Large intestine (tissue), 12 donors: ENCODE measurements at places on chromosomes 13 and 19. TPM values are rescaled to one million over a fixed set of nuclear protein-coding genes. Genes with fewer than 3 reads are reported as not detected.

GRCh38 chr13:35704331-35704730 lies 227.8 kb upstream of the MAB21L1 start:
- DNase-seq, result no peak

GRCh38 chr19:49343123-49343522 lies 7.9 kb downstream of the CD37 start:
- DNase-seq, result no peak

DNA sequence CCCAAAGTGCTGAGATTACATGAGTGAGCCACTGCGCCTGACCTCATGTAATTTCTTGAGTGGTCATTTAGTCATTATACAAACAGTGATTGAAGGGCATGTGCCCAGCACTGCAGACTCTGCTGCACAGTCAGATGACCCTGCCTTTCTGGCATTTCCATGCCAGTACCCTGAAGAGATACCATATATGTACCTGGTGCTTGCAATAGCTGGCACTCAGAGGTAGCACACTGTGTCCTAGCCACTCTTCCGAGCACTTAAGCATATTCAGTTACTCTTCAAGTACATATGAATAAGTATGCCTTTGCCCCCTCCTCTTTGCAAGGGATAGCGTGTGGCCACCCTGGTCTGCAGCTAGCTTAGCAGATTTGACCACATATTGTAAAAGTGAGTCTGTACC lies 15.5 kb downstream of the STX10 start:
- no peak for DNase-seq

DNA sequence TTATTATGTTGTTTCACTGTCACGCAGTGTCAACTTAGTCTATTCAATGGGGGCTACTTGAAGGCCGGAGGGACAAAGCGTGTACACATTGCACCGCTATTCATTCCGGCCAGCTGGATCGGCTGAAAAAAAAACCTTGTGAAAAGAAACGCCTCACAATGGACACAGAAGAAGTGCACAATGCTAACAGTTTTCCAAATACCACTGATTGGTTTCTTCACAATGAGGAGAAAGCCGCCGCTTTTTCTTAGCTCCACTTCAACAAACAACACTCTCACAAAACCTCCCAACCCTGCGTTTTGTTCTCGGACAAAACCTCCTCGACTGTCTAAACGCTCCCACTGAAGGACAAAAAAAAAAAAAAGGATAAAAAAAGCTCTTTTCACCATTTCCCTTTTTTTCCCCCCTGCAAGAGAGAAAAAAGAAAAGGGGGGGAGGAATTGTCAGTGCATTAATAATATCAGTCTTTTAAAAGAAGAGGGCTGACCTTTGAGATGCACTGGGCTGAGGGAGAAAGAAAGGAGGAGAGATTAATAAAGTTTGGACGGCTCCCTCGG lies 5.4 kb downstream of the SOX21 start:
- DNase-seq, result no peak

DNA sequence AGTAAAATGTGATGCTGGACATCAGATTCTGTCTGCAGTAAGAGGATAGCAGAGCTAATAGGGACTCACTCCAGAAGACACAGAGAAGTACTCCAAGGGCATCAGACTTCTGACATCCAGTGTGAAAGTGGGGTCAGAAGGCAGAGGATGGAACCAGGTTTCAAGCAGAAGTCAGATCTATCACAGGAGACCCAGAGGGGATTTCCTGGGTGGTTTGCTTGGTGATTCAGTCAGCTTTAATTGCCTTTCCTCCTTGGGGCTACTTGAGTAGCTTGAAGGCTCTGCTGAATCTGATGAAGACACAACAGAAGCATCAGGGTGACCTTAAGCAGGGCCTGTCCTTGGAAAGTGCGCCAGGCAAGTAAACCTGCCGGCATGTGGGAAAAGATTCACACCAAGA lies 300.6 kb downstream of the COG6 start:
- no peak for DNase-seq

DNA sequence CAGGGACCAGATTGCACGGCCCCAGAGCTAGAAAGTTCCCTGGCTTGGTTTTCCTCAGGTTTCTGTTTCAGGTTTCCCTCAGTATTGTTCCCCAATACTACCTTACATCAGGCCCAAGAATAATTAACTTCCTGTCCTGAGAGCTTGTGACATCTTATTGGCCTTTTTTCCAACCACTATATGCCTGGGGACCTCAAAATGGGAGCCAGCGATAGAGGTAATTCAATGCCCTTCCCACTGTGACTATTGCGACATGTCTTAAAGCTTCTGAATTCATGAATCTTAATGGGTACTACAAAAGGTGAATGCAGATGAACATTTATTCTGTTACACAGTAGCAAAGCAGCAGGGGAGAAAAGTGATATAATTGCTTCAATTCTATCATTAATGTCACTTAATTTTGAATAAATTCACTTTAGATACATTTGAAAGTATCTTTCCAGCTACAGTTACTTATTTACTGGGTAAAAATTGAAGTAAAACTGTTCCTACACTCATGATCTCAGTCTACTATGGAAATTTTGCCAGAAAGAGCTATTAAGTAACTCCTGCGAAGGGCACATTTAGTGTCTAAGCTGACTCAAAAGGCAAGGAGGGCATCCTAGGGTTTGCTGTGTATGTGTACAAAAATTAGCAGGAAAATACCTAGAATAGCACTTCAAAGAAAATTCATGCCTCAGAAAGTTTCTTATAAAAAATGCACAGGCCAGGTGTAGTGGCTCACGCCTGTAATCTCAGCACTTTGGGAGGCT lies 4.1 kb downstream of the CRYL1 start:
- DNase-seq, result no peak

DNA sequence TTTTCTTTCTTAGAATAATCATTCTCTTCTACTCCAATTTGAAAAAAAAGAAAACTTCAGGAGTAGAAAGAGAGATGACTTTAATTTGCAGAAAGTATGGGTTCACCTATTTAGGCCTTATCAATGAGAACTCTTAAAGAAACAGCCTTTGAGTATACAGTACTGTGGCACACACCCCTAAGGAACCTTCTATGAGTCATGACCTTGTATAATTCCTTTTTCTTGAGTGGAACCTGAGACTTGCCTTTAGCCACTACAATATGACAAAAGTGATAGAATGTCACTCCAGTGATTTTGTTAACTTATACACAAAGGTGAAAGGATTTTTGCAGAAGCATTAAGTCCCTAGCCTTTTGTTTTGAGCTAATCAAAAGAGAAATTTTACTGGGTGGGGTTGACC lies 58.7 kb downstream of the ITGBL1 start:
- DNase-seq, result no peak

DNA sequence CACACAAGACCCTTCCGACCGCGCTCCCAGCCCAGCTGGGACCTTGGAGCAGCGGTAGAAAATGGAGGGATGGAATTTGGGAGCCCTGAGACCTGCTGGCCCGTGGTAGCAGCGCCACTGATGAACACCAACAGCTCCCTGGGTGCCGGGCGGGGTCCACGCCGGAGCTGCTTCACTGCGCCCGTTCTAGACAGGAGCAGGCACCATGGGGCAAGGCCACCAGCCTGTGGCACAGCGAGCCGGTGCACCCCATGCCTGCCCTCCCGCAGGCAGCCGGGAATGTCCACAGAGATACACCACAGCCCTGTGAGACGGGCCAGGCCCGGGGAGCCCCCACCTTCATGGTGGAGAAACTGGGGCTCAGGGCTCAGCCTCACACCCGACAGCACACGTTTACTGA lies 9.9 kb upstream of the SHC2 start:
- DNase-seq, result no peak

- peak; percentile 56 for DNase-seq
These were observed 462.5 kb downstream of the KLF5 start for GRCh38 chr13:73521290-73521624.

DNA sequence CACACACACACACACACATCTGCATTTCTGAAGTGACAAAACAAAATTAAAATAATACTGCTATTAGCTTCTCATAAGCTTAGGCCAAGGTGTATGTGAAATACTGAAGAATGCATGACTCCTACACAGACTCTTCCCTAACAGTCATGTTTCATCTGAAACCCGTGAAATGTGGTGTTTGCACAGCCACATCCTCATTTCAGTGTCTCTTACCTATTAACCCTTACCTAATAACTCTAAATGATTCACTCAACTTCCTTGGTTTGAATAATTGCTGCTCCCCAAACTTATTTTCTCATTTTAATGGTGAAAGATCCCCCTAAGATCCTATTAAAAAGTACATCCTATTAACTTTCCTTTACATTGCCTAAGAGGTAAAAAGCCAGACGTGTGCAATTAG lies 117.6 kb downstream of the MIPEP start:
- DNase-seq, result no peak

DNA sequence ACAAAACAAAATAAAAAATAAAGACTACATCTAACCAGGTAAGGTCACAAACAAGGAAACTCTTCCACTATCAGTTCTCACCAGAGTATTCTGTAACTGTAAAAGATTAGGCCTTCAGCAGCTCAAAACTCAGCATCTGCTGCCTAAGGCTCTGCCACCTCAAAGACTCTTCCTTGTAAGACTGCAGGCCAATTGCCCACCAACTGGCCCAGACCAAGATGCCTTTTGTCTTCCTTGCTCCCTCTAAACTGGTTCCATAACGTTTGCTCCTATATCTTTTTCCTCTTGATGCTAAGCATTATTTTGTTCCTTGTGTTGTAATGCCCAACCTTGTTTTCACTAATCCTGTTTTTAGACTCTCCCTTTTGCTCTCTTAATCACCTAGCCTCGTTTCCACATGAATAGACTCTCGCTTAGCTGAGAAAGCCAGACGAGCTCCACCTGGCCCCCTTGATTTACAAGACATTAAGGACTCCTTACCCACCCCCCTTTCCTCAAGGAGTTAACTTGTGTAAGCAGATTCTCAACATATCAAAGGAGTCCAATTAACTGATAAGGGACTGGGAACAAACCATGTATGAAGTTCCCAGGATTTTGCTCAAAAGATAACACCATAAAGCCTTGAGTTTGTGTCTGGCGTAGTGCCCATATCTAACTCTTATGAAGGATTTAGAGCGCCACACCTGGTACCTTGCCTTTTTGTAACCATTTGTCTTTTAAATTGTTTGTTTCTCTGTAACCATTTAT lies 1.5 kb downstream of the ZNF814 start:
- peak; percentile 81 for DNase-seq

GRCh38 chr13:63631006-63631405 lies 2215.4 kb upstream of the PCDH20 start:
- DNase-seq, result no peak

DNA sequence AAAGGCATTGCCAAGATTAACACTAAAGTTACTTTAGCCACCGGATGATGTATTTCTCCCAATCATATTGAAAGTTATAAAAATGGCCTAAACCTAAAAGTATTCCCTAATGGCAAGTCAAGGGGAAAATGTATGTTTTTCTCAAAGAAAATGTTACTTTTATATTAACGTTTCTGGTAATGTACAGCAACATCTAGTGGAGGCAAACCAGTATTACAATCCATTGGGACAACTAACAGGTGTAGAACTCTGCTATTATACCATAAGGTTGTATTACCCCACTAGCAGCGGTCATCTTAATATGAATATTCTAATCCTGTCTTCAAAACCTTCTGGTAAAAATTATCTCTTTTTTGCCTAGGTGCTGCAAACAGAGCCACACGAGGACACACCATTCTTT lies 69.2 kb downstream of the ZNF100 start:
- DNase-seq, result peak; percentile 48

Gene CEACAM18
- 3.5 TPM for polyA plus RNA-seq

Gene RNF225
- polyA plus RNA-seq, result not detected

Gene JAK3
- polyA plus RNA-seq, result 9.9 TPM

Gene CEACAM3
- 0.36 TPM for polyA plus RNA-seq

Gene C19orf85
- polyA plus RNA-seq, result not detected
